Activated T-helper 2 cell treated with anti-CD3 and anti-CD28 coated beads, Interferon-gamma antibody, Interleukin-2, Interleukin-4, amounts not matched to agents 10 μg/mL and 5 μg/mL and 100 μg/mL, durations not matched to agents 14 hours and 24 hours and 36 hours (primary cell): ENCODE measurements at places on chromosomes 1 and 21. TPM values are rescaled to one million over a fixed set of nuclear protein-coding genes. Genes with fewer than 3 reads are reported as not detected.

GRCh38 chr21:28856588-28857250 is 136.0 kb downstream of the LTN1 start:
- DNase-seq, result no peak
- no peak overlapping the region for H3K4me3 ChIP-seq
- H3K27me3 ChIP-seq, result no peaks in the 10 kb centered on the region
- no peaks in the 10 kb centered on the region for H3K4me1 ChIP-seq
- H3K27ac ChIP-seq, result no peak overlapping the region
- H3K36me3 ChIP-seq, result no peaks in the 10 kb centered on the region

SPSB1 gene
- 7.1 and 7.5 TPM in 2 replicates for total RNA-seq

DNA sequence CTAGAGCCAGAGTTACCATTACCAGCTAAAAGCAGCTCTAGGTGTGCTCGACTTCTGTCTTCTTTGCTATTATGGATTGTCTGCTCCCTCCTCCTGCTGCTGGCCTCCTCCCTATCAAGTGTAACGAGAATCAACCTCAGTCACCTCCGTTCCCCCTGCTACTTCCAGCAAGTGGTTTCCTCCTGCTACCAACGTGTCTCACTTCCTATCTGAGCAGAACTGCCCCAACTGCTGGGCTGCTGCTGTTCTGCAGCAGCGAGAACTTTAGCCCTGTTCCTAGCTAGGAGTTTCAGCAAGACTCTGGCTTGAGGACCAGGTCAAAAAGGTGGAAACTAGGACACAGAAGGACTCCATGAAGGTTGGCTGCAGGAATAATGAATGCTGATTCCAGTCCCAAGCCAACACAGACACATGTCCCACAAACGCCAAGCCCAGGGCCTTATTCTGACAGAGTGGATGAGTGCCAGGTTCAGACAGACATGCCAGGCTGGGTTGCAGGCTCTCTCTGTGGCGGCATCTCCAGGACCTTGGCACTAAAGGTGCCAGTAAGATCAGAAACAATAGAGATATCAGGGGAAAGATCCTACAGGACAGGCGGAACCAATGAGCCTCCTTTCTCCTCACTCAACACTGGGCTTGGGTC is 46.9 kb downstream of the CD34 start:
- DNase-seq, result peak; percentile 45
- peaks cover 53% of the 10 kb centered on the region for H3K36me3 ChIP-seq
- no peaks in the 10 kb centered on the region for H3K27me3 ChIP-seq
- peaks cover 59% of the 10 kb centered on the region for H3K4me1 ChIP-seq
- peak overlapping the region; percentile 68 for H3K27ac ChIP-seq

PADI1 gene
- total RNA-seq, result not detected in 2 replicates

- H3K27me3 ChIP-seq, result no peaks in the 10 kb centered on the region
- no peak for DNase-seq
- H3K4me1 ChIP-seq, result no peaks in the 10 kb centered on the region
- no peak overlapping the region for H3K27ac ChIP-seq
- H3K4me3 ChIP-seq, result no peak overlapping the region
- no peaks in the 10 kb centered on the region for H3K36me3 ChIP-seq
Measured at GRCh38 chr21:27812279-27812678, 845.4 kb upstream of the ADAMTS5 start.

DNA sequence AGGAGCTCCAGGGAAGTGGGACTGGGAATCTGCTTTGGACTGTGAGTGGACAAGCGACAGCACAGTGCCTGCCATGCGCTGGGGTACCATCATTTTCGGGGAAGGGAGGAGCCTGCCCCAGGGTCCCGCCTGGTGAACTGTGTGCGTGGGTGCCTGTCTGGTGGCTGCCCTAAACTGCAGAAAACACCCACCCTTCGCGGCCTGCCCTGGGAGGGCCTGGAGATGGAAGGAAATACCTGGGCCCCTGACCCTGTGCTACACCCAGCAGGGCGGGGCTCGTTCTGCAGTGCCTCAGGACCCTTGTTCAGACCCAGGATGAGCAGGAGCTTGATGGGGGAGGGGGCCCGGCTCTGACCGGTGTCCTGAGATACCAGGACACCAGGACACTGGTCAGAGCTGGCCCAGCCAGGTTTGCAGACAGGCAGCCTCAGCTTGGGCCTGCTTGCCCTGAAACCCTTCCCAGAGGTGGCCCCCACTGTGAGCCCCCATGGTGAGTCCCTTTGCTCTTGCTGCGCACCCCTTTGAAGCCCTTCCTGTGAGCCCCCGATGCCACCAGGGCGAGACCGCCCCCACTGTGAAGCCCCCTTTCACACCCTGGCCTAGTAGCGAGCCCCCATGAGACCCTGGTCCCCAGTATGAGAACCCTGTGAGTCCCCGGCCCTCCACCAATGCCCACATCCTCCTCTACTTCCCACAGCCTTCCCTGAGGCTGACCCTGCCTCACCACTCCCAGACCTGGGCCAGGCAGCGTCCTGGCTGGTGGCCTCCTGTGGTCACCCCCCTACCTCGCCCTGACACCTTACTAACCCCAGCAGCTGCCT is 2.6 kb downstream of the GJC2 start:
- H3K27ac ChIP-seq, result no peak overlapping the region
- H3K4me1 ChIP-seq, result peaks cover 8% of the 10 kb centered on the region
- no peaks in the 10 kb centered on the region for H3K36me3 ChIP-seq
- no peak for DNase-seq

- DNase-seq, result no peak
- H3K36me3 ChIP-seq, result no peaks in the 10 kb centered on the region
- no peaks in the 10 kb centered on the region for H3K27me3 ChIP-seq
- no peak overlapping the region for H3K4me3 ChIP-seq
Measured at GRCh38 chr1:56074007-56074651, 505.2 kb downstream of the PLPP3 start.

WNT3A gene
- not detected in 2 replicates for total RNA-seq

SELP gene
- total RNA-seq, result 0.16 and 0.25 TPM in 2 replicates

RUSC1 gene
- 31.4 and 34.5 TPM in 2 replicates for total RNA-seq

DNA sequence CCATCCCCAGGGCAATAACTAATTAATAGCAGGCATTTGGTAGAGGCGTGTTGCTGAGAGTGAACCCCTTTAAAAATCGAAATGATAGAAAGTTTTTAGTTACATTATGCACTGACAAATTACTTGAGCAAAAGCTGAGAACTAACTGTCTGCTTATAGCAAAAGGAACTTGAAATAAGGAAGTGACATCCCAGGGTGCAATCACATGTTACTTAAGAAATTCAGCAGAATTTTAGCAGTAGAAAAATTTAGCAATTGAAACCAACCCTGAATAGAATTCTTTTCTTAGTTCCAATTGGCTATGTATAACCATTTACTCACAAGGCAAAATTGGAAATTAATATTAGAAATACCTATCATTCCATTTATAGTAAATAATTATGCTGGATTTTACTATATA is 139.5 kb upstream of the SAMSN1 start:
- no peak overlapping the region for H3K27ac ChIP-seq
- H3K4me1 ChIP-seq, result peaks cover 41% of the 10 kb centered on the region
- no peaks in the 10 kb centered on the region for H3K27me3 ChIP-seq
- peaks cover 25% of the 10 kb centered on the region for H3K36me3 ChIP-seq
- DNase-seq, result no peak

DNA sequence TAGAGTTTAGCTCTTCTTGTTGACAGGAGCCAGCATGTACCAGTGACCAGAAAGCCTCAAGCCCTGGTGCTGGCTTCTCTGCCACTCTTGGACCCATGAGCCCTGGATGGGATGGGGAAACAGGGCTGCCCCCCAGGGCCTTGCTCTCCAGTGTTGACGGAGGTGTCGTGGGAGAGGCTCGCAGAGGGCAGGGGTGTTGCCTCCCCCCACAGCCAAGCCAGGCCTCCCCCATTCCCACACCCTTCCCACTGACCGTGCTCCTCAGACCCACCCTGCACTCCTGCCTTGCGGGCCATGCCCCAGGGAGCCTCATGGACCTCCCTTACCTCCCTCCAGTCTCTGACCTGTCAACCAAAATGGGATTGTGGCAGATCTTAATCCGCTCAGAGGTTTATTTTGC is 123.8 kb upstream of the COL6A1 start:
- no peak overlapping the region for H3K27ac ChIP-seq
- H3K4me1 ChIP-seq, result no peaks in the 10 kb centered on the region
- H3K27me3 ChIP-seq, result no peaks in the 10 kb centered on the region
- no peak for DNase-seq
- no peak overlapping the region for H3K4me3 ChIP-seq
- H3K36me3 ChIP-seq, result no peaks in the 10 kb centered on the region

USP33 gene
- 38.4 and 39.8 TPM in 2 replicates for total RNA-seq

DNA sequence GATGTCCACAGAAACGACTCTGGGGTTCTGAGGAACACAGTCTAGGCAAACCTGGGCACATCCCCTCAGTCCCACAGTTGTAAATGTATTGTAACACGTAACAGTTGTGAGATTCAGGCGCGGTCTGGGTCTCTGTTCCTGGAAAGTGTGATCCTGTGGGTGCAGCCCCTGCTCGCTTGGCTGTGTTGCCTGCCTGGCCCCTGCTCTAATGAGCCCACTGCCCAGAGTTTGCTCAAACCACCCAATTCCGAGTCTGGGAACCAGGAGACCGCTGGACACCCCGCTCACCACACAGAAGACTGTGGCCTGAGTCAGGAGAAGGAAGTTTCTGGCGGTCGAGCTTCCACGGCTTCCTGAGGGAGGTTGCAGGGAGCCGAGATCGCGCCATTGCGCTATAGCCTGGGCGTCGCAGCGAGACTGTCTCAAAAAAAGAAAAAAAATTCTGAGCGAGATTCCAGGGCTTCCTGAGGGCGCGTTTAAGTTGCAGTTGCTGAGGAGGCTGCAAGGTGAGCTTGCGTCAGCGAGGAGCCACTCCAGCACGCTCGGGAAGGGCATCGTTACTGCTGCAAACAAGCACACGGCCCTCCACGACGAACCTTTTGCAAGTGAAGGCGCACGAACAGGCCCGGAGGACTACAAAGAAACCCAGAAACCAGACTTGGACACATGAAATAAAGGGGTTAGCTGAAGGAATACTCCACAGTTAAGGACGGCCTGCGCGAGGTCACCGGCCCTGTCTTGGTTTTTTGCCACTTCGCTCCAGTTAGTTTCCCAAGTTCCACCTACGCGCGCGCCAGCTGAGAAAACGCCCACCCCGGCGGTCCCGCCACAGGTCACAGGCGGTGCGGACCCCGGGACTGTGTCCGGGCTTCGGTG is 1.1 kb downstream of the C21orf58 start:
- peaks cover 30% of the 10 kb centered on the region for H3K4me1 ChIP-seq
- DNase-seq, result no peak
- peak overlapping the region; percentile 93 for H3K27ac ChIP-seq
- H3K4me3 ChIP-seq, result peak overlapping the region; percentile 97

DNA sequence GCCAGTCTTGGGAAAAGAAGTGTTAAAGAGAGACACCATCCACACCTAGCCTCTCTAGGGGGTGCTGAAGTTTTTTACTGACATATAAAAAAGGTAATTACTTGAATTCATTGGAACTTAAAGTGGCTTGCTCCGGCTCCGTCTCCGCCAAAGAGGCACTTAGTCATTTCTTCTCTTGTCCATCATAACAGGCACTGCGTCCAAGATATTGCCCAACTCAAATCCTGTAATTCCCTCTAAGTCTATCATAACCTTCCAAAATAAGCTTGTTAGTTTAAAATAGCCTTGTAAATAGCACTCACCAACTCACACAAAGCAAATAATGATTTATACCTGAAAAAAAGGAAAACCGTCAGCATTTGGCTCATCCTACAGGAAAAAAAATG is 160.5 kb downstream of the ZBTB18 start:
- H3K4me3 ChIP-seq, result no peak overlapping the region
- no peaks in the 10 kb centered on the region for H3K4me1 ChIP-seq
- DNase-seq, result no peak

RIMKLA gene
- 5.2 and 5.3 TPM in 2 replicates for total RNA-seq

PDPN gene
- total RNA-seq, result not detected in 2 replicates

- H3K27ac ChIP-seq, result no peak overlapping the region
- H3K4me3 ChIP-seq, result no peak overlapping the region
- no peaks in the 10 kb centered on the region for H3K4me1 ChIP-seq
- H3K27me3 ChIP-seq, result no peaks in the 10 kb centered on the region
- no peaks in the 10 kb centered on the region for H3K36me3 ChIP-seq
Measured at GRCh38 chr1:68675336-68675735, 178.5 kb upstream of the DEPDC1 start.

DNA sequence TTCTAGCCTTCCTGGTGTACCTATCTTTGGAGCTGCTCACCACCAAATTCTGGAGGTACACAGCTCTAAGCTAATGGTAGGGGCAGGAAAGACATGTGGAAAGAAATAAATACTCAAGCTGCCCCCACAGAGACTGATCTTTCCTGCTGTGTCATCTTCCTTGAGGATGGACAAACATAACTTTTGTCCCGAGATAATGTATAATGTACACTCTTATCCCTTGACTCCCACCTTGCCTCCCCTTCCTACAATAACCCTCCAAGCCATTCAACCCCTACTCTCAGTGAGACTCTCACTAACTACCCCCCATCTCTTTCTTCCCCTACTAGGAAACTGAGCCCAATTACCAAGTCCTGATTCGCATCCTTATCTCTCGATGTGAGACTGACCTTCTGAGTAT is 12.2 kb downstream of the ANXA9 start:
- H3K27ac ChIP-seq, result no peak overlapping the region
- H3K36me3 ChIP-seq, result peaks cover 16% of the 10 kb centered on the region
- no peak overlapping the region for H3K4me3 ChIP-seq

- no peaks in the 10 kb centered on the region for H3K36me3 ChIP-seq
- DNase-seq, result no peak
- no peak overlapping the region for H3K27ac ChIP-seq
- H3K4me3 ChIP-seq, result no peak overlapping the region
- H3K27me3 ChIP-seq, result peaks cover 5% of the 10 kb centered on the region
Measured at GRCh38 chr1:168089326-168089978, 47.3 kb downstream of the GPR161 start.

APH1A gene
- 103 and 105 TPM in 2 replicates for total RNA-seq

GRCh38 chr1:42417166-42417565 is 36.6 kb downstream of the RIMKLA start:
- H3K27me3 ChIP-seq, result no peaks in the 10 kb centered on the region
- H3K4me3 ChIP-seq, result no peak overlapping the region
- H3K36me3 ChIP-seq, result no peaks in the 10 kb centered on the region

DNA sequence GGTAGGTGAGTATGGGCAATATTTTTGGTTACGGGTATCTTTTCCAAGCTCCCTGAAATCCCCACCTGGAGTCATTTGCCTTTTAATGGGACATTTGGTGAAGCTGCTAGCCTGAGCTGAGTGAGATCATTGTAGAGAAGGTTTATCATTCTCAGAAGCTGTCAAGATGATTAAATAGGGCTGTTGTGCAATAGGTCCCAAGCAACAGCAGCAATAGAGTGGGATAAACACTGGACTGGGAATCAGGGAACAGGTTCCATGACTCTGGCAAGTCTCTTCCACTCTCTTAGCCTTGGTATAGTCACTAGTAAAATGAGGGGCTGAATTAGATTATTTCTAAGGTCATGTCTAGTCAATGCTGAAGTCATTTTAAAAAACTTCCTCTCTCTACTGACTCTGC is 30.3 kb upstream of the FAM78B start:
- no peaks in the 10 kb centered on the region for H3K4me1 ChIP-seq
- H3K36me3 ChIP-seq, result no peaks in the 10 kb centered on the region
- no peak for DNase-seq

GRCh38 chr1:85607126-85607920 is 26.8 kb downstream of the CCN1 start:
- no peaks in the 10 kb centered on the region for H3K36me3 ChIP-seq
- H3K27ac ChIP-seq, result no peak overlapping the region
- no peaks in the 10 kb centered on the region for H3K27me3 ChIP-seq
- no peak for DNase-seq

BTBD19 gene
- total RNA-seq, result 17.0 and 19.8 TPM in 2 replicates
